Right lobe of liver (tissue), 6 donors: ENCODE measurements at places on chromosomes 1 and 21. TPM values are rescaled to one million over a fixed set of nuclear protein-coding genes. Genes with fewer than 3 reads are reported as not detected.

DNA sequence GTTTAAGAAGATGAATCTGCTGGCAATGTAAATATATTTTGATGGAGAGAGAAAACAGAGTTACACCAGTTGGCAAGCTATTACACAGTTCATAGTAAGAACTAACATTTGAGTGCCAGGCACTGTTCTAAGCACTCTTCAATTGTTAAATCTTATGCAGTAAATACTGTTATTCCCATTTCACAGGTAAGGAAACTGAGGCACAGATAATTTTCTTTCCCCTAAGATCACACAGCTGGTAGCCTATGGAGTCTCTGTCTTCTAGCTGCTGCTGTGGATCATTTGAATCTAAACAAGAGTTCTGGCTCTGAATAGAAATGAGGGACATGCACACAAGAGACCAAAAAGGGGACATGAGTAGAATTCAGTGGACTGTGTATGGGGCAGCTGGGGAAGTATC lies 8.0 kb downstream of the ANGPTL1 start:
- H3K27ac ChIP-seq: no peak overlapping the region
- no peaks in the 10 kb centered on the region for H3K27me3 ChIP-seq
- no peak for DNase-seq

- H3K36me3 ChIP-seq: no peaks in the 10 kb centered on the region
- H3K4me1 ChIP-seq: no peaks in the 10 kb centered on the region
- no peak overlapping the region for H3K27ac ChIP-seq
- no peaks in the 10 kb centered on the region for H3K27me3 ChIP-seq
- no peak overlapping the region for H3K4me3 ChIP-seq
- no peak for DNase-seq
Observed at GRCh38 chr1:183218027-183218618, 32.1 kb downstream of the LAMC2 start.

DNA sequence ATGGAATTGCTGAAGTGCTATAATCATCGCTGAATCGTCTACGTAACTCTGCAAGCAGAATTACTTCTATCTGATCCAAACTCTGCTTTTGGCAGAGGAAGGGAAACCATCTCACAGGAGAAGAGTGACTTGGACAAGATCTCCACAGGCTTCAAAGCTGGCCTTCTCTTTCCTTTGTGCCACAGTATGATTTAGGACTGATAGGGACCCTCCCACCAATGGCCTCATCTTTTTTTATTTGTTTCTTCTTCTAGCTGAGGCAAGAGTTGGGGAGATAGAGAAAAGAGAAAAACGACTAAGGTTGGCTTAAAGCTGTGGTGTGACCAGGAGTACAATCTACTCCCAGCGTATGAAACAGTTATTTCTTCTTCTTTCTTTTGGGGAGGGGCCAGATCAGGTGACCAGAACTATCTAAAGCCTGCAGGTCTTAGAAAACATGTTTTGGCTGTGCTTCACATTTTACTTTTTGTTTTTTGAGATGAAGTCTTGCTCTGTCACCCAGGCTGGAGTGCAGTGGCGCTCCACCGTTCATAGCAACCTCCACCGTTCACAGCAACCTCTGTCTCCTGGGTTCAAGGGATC lies 35.0 kb downstream of the ZNF496 start:
- H3K4me1 ChIP-seq: no peaks in the 10 kb centered on the region
- H3K27me3 ChIP-seq: no peaks in the 10 kb centered on the region
- no peak overlapping the region for H3K4me3 ChIP-seq
- no peak overlapping the region for H3K27ac ChIP-seq

GRCh38 chr1:91819038-91819788 lies 66.7 kb downstream of the TGFBR3 start:
- no peak for DNase-seq
- no peak overlapping the region for H3K4me3 ChIP-seq
- no peaks in the 10 kb centered on the region for H3K4me1 ChIP-seq
- H3K36me3 ChIP-seq: no peaks in the 10 kb centered on the region
- no peaks in the 10 kb centered on the region for H3K27me3 ChIP-seq

DNA sequence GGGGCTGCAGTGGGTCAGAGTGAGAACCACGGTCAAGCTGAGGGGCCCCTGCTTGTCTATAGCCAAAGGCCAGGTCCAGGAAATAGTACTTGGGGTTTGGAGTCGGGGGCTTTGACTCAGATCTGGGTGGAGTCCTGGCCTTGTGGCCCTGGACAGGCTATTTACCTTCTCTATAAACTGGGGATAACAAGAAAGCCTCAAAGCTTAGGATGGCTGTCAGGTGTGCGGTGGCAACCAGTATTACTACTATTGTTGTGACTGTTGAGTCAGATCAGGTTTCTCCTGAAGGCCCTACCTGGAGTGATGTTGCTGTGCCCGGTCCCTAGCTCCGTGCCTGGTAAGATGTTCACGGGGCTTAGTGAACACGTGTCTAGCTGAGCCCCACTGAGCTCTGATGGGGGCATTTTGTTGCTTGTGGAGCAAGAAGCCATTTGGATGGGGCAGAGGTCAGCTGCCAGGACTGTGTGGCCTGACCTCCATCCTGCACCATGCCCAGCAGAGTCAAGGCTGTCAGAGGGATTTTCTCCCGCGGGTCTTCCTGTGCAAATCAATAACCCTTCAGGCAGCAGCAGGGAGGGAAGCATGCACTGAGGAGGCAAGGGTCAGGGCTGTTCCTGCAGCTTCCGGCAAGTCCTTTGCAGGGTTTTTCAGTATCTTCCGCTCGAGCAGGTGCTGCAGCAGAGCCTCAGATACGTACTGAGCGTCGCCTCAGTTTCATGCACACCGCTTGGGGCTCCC lies 170.3 kb downstream of the CAMTA1 start:
- H3K4me3 ChIP-seq: no peak overlapping the region
- no peak overlapping the region for H3K27ac ChIP-seq
- H3K27me3 ChIP-seq: no peaks in the 10 kb centered on the region

- no peak for DNase-seq
- no peaks in the 10 kb centered on the region for H3K4me1 ChIP-seq
- H3K27me3 ChIP-seq: no peaks in the 10 kb centered on the region
- no peak overlapping the region for H3K4me3 ChIP-seq
- H3K36me3 ChIP-seq: no peaks in the 10 kb centered on the region
Observed at GRCh38 chr1:7534061-7534825, 236.9 kb upstream of the VAMP3 start.

DNA sequence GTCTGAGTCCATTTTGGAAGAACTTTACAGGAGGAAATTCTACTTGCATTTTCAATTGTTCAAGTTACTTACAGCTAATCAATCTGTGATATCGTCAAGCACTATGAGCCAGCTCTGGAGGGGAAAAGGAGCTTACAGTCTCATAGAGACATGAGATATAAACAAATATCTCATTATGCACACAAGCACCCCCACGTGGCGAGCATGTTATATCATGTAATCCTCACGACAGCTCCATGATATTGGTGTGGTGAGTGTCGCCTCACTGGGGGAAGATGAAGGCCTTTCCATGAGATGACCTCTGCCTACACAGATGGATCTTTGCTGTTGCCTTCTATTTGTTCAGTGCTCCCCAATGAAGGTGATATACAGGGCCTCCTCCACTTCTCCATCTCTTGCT lies 34.6 kb downstream of the TNR start:
- H3K4me1 ChIP-seq: no peaks in the 10 kb centered on the region
- no peak for DNase-seq
- H3K27ac ChIP-seq: no peak overlapping the region
- no peak overlapping the region for H3K4me3 ChIP-seq

DNA sequence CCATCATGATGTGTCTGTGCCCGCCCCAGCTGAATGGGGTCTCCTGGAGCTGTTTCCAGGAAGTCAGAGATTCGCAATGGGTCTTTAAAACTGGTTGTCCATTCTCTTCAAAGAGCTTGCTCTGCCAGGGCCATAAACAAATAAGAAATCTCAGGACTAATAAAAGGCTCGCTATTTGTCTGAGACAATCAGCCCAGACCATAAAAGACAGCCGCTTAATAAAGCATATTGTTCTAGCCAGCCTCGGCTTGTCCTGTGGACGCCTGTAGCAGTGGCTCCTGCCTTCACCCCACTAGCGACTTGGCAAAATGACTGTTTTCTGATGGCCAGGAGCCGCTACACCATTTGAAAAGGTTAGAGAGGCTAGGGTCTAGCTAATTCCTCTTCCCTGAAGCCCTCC lies 20.6 kb upstream of the SELENON start:
- no peak overlapping the region for H3K4me3 ChIP-seq
- no peak for DNase-seq
- no peaks in the 10 kb centered on the region for H3K27me3 ChIP-seq
- peaks cover 18% of the 10 kb centered on the region for H3K4me1 ChIP-seq
- H3K36me3 ChIP-seq: no peaks in the 10 kb centered on the region

GRCh38 chr1:113153116-113153803 lies 80.3 kb downstream of the LRIG2 start:
- H3K27me3 ChIP-seq: no peaks in the 10 kb centered on the region
- no peak overlapping the region for H3K4me3 ChIP-seq
- no peaks in the 10 kb centered on the region for H3K4me1 ChIP-seq
- no peaks in the 10 kb centered on the region for H3K36me3 ChIP-seq
- no peak overlapping the region for H3K27ac ChIP-seq
- DNase-seq: peak; percentile 68

- peaks cover 74% of the 10 kb centered on the region for H3K36me3 ChIP-seq
- H3K4me1 ChIP-seq: no peaks in the 10 kb centered on the region
- H3K27me3 ChIP-seq: no peaks in the 10 kb centered on the region
- no peak overlapping the region for H3K4me3 ChIP-seq
- H3K27ac ChIP-seq: no peak overlapping the region
Observed at GRCh38 chr1:226363801-226364513, 43.9 kb downstream of the PARP1 start.

DNA sequence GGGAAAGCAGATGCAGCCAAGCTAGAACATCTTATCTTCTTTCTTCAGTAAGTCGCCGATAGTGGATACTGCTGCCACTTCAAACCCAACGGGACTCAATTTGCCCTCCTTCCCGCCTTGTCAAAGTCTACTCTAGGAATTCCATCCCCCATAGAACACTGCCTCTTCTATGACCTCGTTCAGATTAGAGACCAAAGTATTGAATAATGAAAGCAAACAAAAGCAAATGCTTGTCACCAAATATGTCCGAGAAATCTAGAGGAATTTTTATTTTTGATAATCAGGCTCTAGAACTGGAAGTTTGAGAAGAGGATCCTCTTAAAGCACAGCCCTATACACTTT lies 853 bp upstream of the RRAGC start:
- peak overlapping the region; percentile 57 for H3K4me3 ChIP-seq
- peaks cover 25% of the 10 kb centered on the region for H3K4me1 ChIP-seq
- no peaks in the 10 kb centered on the region for H3K27me3 ChIP-seq
- no peak for DNase-seq
- peak overlapping the region; percentile 61 for H3K27ac ChIP-seq

- H3K4me3 ChIP-seq: no peak overlapping the region
- no peak for DNase-seq
- no peaks in the 10 kb centered on the region for H3K36me3 ChIP-seq
Observed at GRCh38 chr1:153698923-153699714, 20.6 kb downstream of the NPR1 start.

DNA sequence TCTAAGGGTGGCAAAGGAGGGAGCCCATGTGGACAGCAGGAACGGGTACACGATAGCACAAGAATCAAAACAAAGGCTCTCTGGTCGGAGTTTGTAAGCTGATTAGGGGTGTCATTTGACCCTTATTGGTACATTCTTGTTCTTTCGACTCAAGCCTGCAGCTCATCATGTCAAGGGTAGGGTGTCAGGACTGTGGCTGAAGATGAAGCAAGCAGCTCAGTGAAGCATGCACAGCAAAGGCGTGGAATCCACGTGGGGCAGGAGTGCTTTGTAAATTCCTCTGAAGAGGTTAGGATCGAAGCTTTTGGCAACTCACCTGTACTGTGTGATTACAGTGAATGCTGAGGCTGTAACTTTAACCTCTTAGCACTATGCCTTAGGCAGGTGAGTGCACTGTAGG lies 4.7 kb upstream of the ABCB10 start:
- no peaks in the 10 kb centered on the region for H3K27me3 ChIP-seq
- no peaks in the 10 kb centered on the region for H3K36me3 ChIP-seq
- H3K27ac ChIP-seq: no peak overlapping the region
- H3K4me1 ChIP-seq: peaks cover 7% of the 10 kb centered on the region
- no peak overlapping the region for H3K4me3 ChIP-seq

DNA sequence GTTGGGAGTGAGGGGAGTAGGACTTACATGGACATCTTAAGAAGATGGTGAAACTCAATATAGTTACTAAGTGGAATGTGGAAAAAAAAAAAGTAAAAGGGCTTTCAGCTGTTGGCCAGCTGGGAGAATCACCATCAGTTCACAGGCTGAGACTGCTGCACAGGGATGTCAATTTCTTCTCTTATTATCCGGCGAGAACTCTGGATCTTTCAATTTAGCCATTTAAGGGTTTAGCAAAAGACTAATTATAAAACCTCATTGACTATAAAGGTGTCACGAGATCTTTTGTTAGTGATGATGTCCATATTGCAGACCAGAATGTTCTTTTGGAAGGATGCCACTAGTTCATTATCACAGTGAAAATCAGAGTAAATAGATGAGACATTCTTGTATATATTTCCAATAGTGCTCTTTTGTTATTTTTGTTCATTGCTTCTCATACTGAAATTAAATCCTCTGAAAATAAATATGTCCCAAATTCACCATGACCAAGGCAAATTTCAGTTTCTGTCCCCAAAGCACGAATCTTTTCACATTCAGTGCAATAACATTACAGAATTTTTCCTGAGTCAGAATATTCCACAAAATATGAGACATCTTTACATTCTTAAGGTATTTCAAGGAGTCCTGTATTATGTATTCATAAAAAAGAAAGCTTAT lies 266.1 kb downstream of the DNM3 start:
- H3K4me3 ChIP-seq: no peak overlapping the region
- no peak overlapping the region for H3K27ac ChIP-seq
- no peaks in the 10 kb centered on the region for H3K27me3 ChIP-seq
- DNase-seq: no peak
- no peaks in the 10 kb centered on the region for H3K36me3 ChIP-seq
- H3K4me1 ChIP-seq: no peaks in the 10 kb centered on the region

- H3K27ac ChIP-seq: no peak overlapping the region
- no peak for DNase-seq
- H3K36me3 ChIP-seq: no peaks in the 10 kb centered on the region
- no peaks in the 10 kb centered on the region for H3K27me3 ChIP-seq
Observed at GRCh38 chr1:199832451-199832850, 195.1 kb upstream of the NR5A2 start.

GRCh38 chr1:233440951-233441401 lies 113.5 kb downstream of the MAP3K21 start:
- H3K4me1 ChIP-seq: no peaks in the 10 kb centered on the region
- H3K36me3 ChIP-seq: no peaks in the 10 kb centered on the region
- H3K4me3 ChIP-seq: no peak overlapping the region
- DNase-seq: no peak
- H3K27ac ChIP-seq: no peak overlapping the region
- H3K27me3 ChIP-seq: no peaks in the 10 kb centered on the region

GRCh38 chr1:172176206-172176605 lies 244.3 kb upstream of the C1orf105 start:
- no peaks in the 10 kb centered on the region for H3K27me3 ChIP-seq
- DNase-seq: no peak
- H3K4me1 ChIP-seq: no peaks in the 10 kb centered on the region
- no peak overlapping the region for H3K27ac ChIP-seq
- H3K4me3 ChIP-seq: no peak overlapping the region

Gene ATF6
- total RNA-seq: 23.3 TPM

Gene S100A1
- total RNA-seq: 0.43 TPM

Gene SMIM12
- 30.6 TPM for total RNA-seq

Gene ERICH3
- total RNA-seq: 0.51 TPM

Gene PRPF38B
- total RNA-seq: 14.3 TPM

Gene TMEM269
- not detected for total RNA-seq

Gene GUCA2B
- not detected for total RNA-seq
